Myocyte (in vitro differentiated cells): ENCODE measurements at places on chromosomes 3 and 15.

DNA sequence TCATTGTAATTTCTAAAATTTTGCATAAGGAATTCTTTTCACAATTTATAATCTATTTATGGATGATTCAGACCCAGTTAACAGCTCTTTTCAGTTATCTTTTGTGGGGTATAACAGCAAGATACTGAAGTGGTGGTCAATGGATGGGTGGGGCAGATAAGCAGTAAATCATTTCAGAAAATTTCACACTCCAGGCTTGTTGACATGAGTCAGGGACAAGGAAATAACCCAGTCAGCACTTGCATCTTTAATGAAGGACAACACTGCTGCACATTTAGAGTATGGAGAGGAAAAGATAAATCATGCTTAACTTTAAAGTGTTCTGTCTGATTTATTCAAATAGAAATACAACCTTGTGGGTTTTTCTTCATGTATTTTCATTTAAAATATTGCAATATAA lies 181.6 kb downstream of the ROBO1 start:
- no peak for DNase-seq

DNA sequence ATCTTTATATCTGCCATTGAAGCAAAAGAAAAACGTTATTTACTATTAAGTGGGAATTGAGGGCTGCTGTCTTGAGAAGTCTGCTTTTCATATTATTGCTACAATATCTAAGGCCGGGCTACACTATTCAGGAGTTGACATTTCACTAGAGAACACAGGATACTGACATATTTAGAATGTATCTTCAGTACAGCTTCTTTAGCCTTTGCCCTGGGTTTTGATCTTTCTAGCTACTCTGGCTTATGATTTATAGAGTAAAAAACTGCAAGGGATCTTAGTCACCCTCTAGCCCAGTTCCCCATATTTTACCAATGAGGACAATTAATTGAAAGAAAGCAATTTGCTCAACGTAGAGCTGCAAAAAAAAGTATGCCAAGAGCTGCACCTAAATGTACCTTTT lies 307.4 kb upstream of the DPPA4 start:
- DNase-seq: no peak

DNA sequence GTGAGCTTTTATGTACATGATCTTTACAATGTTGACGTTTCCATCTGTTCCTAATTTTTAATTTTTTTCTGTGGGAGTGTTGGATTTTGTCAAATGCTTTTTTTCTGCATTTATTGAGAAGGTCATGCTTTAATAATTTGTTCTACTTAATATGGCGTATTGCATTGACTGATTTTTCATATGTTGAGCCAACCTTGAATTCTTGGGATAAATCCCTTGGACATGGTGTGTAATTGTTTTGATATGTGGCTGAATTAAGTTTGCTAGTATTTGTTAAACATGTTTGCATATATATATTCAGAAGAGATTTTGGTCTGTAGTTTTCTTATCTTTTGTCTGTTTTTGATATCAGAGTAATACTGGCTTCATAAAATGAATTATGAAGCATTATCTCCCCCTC lies 256.7 kb downstream of the EDEM1 start:
- DNase-seq: no peak

GRCh38 chr3:126295407-126295939 lies 61.7 kb downstream of the KLF15 start:
- DNase-seq: no peak

- DNase-seq: no peak
These were observed 277.9 kb upstream of the TLE3 start for GRCh38 chr15:70375586-70375985.

DNA sequence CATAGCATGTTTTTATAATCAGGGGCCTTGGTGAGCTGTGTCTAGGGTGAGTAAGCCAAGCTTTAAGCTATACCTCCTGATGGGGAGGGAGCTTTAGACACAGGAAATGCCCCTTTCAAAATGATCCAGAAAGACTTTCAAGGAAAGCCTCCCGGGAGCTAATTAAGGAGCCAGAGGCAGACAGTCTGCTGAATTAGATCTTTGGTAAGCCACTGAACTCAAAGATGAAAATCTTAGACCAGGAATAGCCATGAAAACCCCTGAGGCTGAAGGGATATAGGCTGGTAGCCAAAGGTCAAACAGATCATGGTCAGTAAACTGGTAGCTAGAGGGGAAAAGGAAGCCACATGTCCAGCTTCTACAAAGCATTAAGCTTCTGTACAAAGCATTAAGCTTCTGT lies 42.7 kb upstream of the GAP43 start:
- DNase-seq: no peak

DNA sequence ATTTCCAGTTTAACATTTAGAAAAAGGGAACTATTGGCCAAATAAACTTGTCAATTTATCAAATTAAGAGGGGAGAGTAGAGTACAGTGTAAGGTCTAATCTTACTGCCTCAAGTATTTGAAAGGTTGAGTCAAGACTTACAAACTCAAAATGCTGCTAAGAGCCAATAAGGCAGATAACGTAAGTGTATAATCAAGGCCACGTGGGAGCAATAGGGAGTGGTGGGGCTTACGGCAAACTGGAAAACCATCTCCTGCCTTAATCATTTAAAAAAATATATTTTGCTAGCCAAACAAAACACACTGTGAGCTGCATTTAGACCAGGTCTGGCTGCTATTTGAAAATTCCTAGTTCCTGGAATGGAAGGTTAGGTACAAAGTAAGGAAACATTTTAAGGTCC lies 107.3 kb upstream of the FRMD4B start:
- no peak for DNase-seq

- no peak for DNase-seq
These were observed 399.2 kb downstream of the EPHA3 start for GRCh38 chr3:89506462-89507103.

DNA sequence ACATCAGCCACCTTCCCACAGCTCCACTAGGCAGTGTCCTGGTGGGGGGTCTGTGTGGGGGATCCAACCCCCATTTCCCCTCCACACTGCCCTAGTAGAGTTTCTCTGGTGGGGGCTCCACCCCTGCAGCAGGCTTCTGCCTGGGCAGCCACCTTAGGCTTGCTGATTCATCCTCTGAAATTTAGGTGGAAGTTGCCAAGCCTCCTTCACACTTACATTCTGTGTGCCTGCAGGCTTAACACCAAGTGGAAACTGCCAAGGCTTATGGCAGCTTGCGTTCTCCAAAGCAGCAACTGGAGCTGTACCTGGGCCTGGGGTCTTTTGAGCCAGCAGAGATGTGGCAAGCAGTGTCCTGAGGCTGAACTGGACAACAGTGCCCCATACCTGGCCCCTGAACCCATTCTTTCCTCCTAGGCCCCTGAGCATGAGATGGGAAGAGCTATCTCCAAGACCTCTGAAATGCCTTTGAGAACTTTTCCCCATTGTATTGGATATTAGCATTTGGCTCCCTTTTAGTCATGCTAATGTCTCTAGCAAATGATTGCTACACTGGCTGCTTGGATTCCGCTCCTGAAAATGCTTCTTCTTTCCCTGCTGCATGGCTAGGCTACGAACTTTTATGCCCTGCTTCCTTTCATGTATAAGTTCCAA lies 32.5 kb downstream of the CPN2 start:
- DNase-seq: no peak

- DNase-seq: no peak
These were observed 894.3 kb downstream of the DIPK2A start for GRCh38 chr3:144865948-144866347.

DNA sequence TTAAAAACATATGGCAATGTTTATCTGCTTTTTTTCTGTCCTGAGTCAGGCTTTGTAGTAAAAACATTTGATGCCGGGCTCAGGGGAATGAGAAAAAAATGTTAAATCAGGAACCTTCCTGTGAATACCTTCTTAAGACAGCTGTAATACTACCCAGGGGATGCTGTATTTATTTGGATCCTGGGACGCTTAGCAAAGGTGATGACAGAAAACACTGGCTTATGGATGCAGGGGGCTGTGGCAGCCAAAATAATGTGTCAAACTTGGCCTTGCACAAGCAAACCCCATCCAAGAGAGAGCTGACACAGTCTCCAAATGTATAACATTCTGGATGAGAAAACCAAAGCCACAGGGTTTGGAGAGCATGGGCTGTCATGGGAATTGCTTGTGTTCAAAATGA lies 438.2 kb upstream of the PROK2 start:
- DNase-seq: no peak

- no peak for DNase-seq
These were observed 136.7 kb downstream of the KCNH8 start for GRCh38 chr3:19284974-19285373.

DNA sequence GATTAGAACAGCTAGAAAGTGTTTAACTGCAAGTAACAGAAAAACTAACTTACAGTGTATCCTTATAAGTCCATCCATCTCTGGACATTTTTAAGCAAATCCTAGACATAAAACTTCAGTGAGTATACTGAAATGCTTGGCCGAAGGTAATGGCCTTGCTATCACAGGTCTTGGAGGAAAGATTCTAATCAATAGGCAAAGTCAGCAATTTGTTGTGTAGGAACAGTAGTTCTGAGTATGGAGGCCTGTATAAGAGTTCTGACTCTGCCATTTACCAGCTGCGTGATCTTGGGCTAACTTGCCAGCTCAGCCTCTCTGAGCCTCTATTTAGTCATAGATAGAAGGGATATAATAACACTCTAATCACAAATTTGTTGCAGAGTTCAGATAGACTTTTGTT lies 328.1 kb downstream of the IL20RB start:
- DNase-seq: no peak

- no peak for DNase-seq
These were observed 71.3 kb downstream of the FBN1 start for GRCh38 chr15:48574187-48574586.

- peak; percentile 79 for DNase-seq
These were observed 229.0 kb downstream of the ITPR1 start for GRCh38 chr3:4722103-4722502.

GRCh38 chr3:176037636-176038035 lies 1159.6 kb downstream of the TBL1XR1 start:
- no peak for DNase-seq

DNA sequence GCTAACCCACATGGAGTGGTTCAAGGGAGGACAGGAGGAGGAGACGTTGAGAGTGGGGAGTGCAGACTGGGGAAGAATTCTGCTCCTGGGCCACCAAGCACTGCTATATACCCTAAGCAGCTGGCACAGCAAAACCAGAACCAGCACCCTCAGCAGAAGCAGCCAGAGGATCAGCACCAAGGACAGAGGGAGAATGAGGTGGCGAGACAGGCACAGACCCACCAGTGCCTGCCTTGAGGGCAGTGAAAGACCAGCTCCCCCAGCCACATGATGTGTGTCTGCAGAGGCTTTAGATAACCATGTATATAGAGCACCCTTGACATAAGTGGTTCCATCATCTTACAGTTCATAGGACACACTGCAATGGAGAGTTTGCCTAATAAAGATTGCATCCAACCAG lies 319.0 kb downstream of the GABRB3 start:
- no peak for DNase-seq

DNA sequence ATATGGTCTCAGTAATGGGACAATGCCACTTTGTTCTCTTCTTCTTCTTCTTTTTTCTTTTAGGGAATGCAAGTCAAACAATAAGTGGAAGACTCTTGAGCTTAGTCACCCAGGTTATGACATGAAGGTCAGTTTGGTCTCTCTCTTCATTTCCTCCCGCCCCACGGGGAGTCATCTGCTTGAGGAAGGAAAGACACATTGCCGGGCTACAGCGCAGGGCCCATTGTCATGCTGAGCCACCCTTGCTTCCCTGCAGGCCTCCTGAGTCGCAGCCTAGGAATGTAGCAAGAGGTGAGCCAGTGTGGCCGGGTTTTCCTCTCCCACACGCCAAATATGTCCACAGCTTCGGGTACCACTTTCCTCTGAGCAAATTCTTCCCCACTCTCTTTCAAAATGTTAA lies 47.6 kb downstream of the RAP2B start:
- DNase-seq: peak; percentile 78

DNA sequence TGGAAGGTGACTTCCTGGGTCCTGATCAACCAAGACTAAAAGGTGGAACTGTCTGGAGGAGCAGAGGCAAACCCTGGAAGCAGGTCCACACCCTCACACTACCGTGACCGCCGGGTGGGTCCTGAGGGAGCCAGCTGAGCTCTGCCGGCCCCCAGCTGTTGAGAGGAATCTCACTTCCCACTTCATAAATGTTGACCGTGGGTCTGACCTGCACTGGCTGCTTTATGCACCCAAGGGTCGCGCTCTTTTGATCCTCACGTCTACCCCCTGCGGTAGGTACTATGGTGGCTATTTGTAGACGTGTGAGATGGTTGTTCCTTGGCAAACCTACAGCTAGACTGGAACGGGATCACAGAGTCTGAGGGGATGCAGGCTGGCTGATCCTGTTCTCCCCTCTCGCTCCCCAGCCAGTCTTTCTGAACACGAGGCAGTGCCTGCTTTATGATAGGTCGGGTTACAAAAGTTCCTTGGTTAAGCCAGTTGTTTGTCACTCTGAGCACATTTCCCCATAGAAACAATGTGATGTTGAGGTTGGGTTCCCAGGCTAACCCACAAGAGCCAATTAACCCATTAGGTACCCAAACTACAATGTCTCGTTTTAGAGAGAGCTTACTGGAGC lies 113.0 kb upstream of the ETV5 start:
- peak; percentile 54 for DNase-seq

GRCh38 chr3:188220988-188221818 lies 67.2 kb downstream of the LPP start:
- DNase-seq: peak; percentile 68

DNA sequence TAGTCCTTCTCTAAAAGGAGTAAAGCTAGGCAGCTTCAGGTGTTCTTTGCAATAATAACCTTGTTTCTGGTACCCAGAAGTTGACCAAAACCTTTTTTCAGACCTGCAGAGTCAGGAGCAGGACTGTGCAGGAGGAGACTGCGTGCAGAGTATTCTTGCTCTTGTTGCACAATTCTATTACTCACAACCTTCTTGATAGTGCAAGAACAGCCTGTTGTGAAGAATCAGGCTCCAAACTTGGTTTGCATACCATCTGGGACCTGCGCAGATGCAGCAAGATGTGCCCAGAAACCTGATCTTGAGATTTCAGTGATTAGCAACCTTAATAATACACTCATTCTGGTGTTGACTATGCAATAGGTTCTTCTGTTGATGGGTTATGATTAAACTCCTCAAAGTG lies 111.9 kb downstream of the ATG7 start:
- DNase-seq: no peak

- no peak for DNase-seq
These were observed 317.1 kb upstream of the TGFBR2 start for GRCh38 chr3:30289324-30289723.

DNA sequence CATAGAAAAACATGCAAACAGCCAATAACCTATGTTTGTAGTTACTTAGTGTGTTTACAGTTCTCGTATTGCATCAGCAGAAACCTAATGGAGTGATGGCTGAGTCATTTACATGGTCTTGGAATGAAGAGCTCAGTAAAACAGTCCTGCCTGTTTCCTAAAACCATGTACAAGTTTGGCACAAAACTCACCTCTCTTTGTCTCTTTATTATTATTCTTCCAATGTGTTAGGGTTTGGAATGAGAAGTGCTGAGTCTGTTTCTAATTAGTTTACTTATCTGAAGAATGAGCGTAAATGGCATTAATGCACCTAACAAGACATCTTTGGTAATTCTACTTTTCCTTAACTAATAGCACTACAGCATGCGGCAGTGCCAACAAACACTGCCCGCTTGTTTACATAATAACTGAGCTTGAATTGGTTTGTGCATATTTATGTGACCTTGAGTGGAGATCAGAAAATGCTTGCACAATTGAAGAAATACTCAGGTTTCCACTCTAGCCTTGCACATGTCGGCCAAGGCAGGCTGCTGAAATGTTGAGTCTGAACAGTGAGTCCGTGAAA lies 385.4 kb upstream of the SEMA6D start:
- DNase-seq: no peak

- DNase-seq: no peak
These were observed 35.0 kb upstream of the ARID3B start for GRCh38 chr15:74505837-74506514.
